HFF-Myc (cell line): ENCODE measurements at places on chromosomes 11 and 22.

GRCh38 chr11:43567396-43567975 lies 113.1 kb upstream of the HSD17B12 start:
- peak; percentile 42 for DNase-seq

- DNase-seq, result no peak
Measured at GRCh38 chr11:47932544-47932943, 47.8 kb upstream of the PTPRJ start.

DNA sequence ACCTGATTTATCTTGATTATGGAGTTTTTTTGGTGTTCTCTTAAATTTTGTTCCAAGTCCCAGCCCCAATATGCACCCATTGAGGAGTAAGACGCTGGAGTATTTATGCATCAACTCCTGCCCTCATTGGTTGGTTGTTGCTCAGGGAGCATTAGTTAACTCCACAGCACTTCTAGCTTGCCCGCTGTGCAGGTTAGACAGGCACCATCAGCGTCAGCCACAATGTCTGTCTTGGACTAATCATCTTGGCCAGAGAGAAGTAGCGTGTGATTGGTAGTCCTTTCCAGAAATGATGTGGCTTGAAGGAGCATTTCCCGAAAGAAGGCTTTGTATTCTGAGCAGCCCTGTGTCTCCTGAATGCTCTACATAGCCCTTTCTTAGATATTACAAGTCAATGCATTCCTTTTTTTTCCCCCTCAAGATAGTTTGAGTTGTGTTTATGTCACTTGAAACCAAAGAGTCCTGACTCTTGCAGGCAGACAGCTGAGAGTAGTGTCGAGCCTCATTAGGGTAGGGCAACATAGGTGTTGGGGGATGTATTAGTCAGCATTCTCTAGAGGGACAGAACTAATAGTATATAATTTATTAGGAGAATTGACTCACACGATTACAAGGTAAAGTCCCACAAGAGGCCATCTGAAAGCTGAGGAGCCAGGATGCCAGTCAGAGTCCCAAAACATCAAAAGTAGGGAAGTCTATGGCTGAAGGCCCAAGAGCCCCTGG lies 94.6 kb upstream of the RCN1 start:
- DNase-seq, result no peak

GRCh38 chr11:65422633-65423515 lies at the start of gene NEAT1:
Gene NEAT1, plus strand, starts transcription at chr11:65422798.
- peak; percentile 89 for DNase-seq

DNA sequence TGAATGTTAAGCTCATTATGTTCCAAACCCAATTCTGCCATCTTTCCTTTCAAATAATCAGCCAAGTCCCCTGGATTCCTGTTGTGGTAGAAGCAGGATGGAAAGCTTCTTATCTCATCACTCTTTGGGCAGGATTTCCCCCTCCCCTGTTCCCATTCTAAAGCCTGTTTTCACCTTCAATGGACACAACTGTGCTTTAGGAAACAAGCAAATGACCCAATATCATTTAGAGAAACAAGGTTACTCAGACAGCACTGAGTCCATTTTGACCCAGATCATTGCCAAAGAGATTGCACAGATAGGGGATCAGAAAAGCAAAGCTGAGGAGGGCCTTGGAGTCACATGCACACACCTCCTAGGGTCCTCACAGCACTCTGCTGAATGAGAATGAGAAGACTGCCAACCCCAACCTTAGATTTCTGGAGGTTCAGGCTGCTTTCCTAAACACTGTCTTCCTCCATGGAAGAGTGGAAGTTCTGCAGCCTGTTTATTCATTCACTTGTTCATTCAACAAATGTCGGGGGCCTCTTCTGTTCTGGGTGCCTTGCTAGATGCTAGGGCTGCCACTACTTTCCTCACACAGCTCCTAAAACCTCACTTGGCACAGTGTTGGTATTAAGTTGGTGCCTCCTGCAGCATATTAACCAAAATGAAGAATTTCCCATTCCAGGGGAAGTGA lies 95.3 kb downstream of the ME3 start:
- no peak for DNase-seq

DNA sequence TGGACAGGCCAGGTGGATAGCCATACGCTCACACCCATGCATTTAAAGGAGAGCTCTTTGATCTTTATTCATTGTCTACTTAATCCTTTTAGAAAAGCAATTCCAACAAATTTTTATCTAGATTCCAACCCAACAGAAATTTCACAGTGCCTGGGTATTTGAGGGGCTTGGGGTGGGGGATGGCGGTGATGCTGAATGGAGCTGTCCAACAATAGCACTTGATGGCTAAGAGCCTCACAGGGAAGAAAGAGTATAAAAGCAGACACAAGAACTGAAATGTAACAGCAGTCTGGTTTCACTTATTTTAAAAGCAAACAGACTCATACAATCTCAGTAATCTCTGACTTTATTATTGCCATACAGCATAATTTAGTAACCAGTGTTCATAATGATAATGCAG lies 101.8 kb upstream of the SORL1-AS1 start:
- no peak for DNase-seq
